ENCODE measurements at places on chromosomes 16 and 17.

GRCh38 chr17:30148376-30148775 lies 31.8 kb downstream of the NSRP1 start:
- DNase-seq, result no peak

GRCh38 chr17:67469208-67469980 lies 92.3 kb downstream of the PITPNC1 start:
- DNase-seq, result peak; percentile 75

DNA sequence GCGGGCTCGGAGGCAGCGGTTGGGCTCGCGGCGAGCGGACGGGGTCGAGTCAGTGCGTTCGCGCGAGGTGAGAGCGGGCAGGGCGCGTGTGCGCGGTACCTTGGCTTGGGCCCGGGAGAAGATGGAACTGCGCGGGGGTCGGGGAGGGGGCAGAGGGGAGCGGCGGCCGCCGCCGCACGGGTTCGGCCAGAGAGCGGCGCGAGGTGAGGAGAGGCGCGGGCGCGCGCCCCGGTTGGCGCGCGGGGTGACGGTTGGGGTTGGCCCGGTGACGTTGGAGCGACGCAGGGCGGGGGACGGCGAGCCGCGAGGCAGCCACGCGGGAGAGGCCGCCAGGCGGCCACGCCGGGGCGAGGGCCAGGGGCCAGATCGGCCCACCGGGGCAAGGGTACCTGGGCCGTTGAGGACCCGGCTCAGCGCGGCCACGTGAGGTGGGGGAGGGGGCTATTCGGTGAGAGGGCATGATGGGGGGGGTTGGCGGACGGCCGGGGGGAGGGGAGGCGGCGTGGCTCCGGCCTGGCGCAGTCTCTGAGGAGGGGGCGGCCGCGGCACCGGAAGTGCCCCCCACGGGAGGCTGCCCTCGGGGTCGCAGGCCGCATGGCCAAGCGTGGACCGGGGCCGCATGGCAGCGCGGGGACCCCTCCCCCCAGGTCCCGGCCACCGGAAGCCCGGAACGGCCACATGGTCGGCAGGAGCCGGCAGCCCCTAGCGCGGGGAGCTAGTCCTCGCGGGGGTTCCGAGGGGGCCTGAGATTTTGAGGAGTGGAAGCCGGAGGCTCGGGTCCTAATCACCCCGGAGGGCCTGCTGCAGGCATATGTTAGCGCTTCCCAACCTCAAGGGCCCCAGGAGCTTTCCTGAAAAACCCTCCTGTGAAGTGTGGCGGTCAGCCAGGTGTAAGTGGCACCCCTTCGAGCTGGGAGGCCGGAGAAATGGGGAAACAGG lies 527 bp downstream of the EIF5A start:
- peak; percentile 35 for DNase-seq

DNA sequence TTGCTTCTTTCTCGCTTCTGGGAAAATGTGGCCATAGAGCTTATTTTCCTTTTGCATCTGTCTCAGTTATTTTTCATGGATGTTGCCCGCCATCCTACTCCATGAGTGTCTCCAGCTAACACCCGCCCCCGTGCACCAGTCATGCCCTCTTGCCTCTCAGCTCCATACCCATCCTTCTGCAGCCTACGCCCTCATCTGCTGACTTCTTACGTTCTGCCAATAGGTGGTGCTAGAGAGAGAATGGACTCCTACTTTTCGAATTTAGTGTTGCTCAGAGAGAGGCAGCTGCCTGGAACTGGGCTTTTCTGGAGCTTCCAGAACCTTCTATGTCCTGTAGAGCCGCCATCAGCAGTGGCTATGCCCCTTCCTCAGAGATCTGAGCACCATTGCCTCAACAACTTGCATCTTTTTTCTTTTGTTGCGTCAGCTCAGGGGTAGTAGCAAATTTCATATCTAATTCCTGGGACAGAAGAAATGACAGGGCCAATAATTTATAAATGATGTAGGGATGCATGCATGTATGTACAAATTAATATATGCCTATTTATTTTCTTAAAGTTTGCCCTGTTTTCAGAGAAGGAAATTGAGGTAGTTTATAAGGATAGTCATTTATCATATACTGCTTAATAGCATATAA lies 119.7 kb upstream of the MYOCD start:
- DNase-seq, result peak; percentile 17

DNA sequence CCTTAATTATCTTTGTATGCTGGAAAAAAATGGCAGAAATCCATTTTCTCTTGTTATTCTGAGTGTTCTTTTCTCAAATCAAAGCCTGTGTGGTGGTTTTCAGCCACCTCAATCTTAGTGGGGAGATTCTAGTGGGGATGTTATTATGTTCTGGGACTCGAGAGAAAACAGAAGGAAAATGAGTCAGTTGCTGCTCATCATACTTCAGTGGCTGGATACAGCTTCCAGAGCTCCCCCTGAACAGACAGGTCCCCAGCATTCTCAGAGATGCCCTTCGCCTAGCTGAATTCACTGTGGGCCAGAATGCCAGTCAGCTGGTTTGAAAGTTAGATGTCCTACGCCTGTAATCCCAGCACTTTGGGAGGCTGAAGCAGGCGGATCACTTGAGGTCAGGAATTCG lies 8.5 kb downstream of the ST6GALNAC1 start:
- no peak for DNase-seq
